ENCODE measurements at places on chromosomes 11 and 22. TPM values are rescaled to one million over a fixed set of nuclear protein-coding genes. Genes with fewer than 3 reads are reported as not detected.

The MS4A6A gene
- total RNA-seq: not detected

The NAV2 gene
- total RNA-seq: 0.58 TPM

The SCGB1A1 gene
- total RNA-seq: not detected

The ENTHD1 gene
- total RNA-seq: 1.2 TPM

The OR8D1 gene
- total RNA-seq: not detected

The GRAMD4 gene
- total RNA-seq: 23.6 TPM

The LGR4 gene
- total RNA-seq: 0.24 TPM

DNA sequence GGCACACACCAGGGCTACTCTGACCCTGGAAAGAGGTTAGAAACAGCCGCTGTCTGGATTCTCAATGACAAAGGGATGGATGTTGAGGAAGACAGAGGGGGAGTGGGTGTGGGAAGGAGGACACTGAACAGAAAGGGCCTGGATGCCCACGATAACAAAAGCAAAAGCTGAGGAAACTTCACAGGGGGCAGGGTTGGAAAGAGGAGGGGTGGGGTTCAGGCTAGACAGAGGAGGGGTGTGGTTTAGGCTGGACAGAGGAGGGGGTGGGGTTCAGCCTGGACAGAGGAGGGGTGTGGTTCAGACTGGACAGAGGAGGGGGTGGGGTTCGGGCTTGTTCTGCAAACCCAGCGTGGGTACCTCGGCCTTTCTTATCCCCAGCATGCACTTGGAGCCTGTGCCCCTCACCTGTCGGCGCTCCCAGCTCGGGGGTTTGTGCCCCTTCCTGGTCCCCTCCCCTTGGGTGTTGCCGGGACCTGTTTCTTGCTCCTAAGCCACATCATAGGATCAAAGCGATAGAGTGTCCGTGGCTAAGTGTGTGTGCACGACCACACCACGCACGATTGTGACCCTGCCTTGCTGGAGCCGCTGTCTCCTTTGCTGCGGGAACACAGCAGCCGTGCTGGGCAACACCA, 75.6 kb downstream of the BRD1 start:
- no peak for ATAC-seq

- no peak for ATAC-seq
Observed at GRCh38 chr22:45742866-45743450, 71.3 kb downstream of the ATXN10 start.

GRCh38 chr11:1890856-1891830, 552 bp downstream of the PRR33 start:
- no peak for ATAC-seq

DNA sequence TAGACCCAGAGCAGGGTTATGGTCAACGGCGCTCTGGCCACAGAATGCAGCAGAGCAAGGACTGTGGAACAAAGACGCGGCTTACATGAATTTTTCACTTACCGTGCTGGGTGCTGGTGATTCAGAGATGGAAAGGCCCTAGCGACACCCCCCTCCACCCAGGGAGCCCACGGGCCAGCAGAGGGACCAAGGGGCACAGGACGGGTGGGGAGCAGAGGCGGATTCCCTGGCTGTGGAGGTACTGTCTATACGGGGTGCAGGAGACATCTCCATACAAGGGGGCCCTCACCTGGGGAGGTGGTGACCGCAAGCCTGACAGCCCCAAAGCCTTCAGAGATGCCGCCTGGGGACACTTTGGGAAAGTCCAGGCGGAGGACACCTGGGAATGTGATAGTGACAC, 1.1 kb upstream of the SEPTIN5 start:
- no peak for ATAC-seq

GRCh38 chr22:22450343-22450839, 58.2 kb downstream of the ZNF280B start:
- no peak for ATAC-seq

GRCh38 chr11:69374946-69375310, 81.0 kb downstream of the MYEOV start:
- ATAC-seq: no peak

- no peak for ATAC-seq
Observed at GRCh38 chr11:95352733-95353346, 121.8 kb upstream of the SESN3 start.

Data from activated T-helper 17 cell treated with anti-CD3 and anti-CD28 coated beads, Interleukin-2, amount 50 U/mL, for 72 hours (primary cell).